Left ventricle myocardium superior (tissue), 1 donor: ENCODE measurements at places on chromosomes 1 and 21. TPM values are rescaled to one million over a fixed set of nuclear protein-coding genes. Genes with fewer than 3 reads are reported as not detected.

GRCh38 chr1:205339197-205339702 is 17.5 kb downstream of the KLHDC8A start:
- DNase-seq = no peak

DNA sequence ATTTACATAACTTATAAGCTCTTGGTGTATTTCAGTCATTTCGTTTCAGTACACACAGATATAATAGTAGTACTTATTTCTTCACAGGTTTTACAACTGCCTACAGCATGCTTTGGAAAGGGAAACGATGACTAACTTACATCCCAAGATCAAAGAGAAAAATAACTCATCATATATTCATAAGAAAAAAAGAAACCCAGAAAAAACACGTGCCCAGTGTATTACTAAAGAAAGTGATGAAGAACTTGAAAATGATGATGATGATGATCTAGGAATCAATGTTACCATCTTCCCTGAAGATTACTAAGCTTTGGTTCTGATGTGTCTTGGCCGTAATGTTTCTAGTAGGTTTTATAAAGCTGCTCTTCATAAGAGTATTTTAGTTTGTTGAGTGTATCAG is 30.9 kb downstream of the TYW3 start:
- no peak for DNase-seq

Gene OR4F29
- total RNA-seq = not detected

- DNase-seq = no peak
Observed at GRCh38 chr1:247905181-247905580, 9.8 kb downstream of the OR2W3 start.

- DNase-seq = no peak
Observed at GRCh38 chr1:171372418-171373084, 58.6 kb downstream of the FMO4 start.

DNA sequence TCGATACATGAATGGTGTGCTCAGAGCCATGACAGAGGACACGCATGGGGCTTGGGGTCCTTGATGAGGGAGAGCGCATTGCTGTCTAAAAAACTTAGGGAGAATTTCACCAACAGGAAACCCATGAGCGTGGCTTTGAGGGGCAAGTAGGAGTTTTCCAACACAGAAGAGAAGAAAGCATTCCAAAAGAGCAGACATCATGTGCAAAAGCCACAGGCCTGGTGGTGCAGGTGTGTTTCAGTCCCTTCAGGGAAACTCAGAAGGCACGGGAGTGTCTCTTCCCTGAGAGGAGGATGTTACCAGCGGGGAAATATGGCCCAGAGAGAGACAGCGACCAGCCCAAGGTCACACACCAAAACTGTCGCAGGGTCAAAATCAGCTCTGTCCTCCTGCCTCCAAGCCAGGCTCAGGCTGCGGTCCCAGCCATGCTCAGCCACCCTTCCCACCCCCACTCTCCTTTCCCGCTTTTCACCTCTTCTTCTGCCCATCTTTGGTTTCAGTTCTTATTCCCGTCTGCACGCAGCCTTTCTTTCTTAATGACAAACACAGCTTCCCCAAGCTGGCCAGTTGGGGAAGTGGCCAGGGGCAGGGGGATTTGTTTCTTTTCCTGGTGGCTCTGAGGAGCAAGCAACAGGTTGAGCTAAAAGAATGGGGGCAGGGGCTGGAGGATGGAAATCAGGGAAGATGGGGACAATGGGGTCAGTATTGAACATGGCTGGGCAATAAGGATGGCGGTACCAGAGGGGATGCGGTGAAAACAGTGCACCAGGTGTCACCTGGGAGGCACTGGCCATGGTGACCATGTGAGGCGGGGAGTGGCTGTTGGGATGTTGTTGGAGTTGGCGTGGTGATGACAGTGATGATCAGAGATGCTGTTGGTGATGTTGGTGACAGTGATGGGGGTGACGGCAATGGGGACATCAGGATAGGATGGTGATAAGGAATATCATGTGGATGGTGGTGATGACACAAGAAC is 10.3 kb downstream of the LAPTM5 start:
- DNase-seq = no peak
